ENCODE measurements at places on chromosomes 4 and X. TPM values are rescaled to one million over a fixed set of nuclear protein-coding genes. Genes with fewer than 3 reads are reported as not detected.
A peak's percentile ranks its signal among the peaks of the same experiment; 100 is the strongest.

DNA sequence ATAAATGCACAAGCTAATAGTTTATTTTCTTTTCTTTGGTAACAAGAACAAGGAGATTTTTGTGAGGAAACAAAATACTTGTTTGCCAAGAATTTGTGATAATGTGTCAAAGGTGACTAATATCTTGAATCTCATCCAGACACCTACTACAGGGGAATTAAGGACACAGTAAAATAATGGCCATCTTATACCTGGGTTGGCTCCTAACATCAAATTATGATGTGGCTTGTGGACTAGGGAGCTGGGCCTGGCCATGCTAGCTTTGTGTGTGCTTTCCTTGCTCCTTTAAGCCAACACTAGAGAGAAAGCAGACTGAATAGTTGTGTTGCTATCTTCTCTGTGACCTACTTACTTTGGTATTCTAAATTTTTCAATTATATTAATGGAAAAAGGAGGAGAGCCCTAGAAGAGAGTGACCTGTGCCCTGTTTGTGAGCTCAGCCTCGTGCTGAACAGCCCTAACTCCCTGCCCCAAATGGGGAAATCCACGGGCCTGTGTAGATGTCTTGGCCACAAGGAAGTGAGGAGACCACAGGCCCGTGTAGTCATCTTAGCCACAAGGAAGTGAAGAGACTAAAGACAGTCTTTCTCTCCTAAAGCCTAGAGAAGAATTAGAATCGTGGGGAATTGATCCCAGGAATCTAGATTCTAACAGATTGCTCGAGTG lies 23.3 kb downstream of the ARHGAP24 start:
- H3K4me3 ChIP-seq, result no peak overlapping the region

GRCh38 chr4:52244103-52244775 lies 193.1 kb downstream of the SPATA18 start:
- H3K4me3 ChIP-seq, result no peak overlapping the region
- no peaks in the 10 kb centered on the region for H3K4me1 ChIP-seq
- H3K27ac ChIP-seq, result no peak overlapping the region
- H3K36me3 ChIP-seq, result no peaks in the 10 kb centered on the region
- H3K27me3 ChIP-seq, result no peaks in the 10 kb centered on the region
- DNase-seq, result no peak

DNA sequence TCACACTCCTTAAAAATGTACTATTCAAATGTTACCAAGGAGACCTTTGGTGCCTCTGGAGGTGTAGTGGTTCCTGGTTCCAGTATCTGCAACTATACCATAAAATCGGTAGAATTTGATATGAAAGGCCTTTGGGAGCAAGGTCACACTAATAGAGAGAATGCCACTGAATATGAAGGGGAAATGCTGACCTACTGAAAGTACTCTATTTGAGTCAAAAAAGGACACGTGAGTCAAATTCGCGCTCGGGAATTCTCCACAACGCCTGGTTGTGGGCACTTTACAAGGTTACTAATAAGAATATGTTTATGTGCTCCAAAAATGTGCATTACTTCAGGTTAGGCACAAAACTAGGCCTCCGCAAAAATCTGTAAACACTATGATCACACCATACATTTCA lies 39.5 kb upstream of the RELL1 start:
- H3K36me3 ChIP-seq, result no peaks in the 10 kb centered on the region
- H3K4me3 ChIP-seq, result no peak overlapping the region
- H3K27me3 ChIP-seq, result no peaks in the 10 kb centered on the region
- no peak overlapping the region for H3K27ac ChIP-seq

DNA sequence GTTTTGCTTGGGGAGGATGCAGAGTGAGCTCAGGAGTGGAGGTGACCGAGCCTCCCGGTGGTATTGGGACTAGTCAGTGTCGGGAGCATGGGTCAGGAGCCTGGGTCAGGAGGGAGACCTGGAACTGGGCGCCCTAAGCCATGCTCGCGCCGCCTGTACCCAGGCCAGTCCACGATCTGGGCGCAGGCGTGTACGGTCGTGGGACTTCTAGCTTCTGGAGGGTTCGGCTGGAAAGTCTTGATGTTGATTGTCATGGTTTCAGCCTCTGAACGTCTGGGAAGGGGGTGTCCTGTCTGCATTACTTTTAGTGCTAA lies 244 bp downstream of the EIF2S3 start:
- H3K27ac ChIP-seq, result peak overlapping the region; percentile 91
- H3K27me3 ChIP-seq, result no peaks in the 10 kb centered on the region
- peaks cover 12% of the 10 kb centered on the region for H3K36me3 ChIP-seq
- no peak for DNase-seq
- peaks cover 2% of the 10 kb centered on the region for H3K4me1 ChIP-seq

GRCh38 chrX:33923262-33923661 lies 208.9 kb downstream of the FAM47A start:
- H3K27ac ChIP-seq, result no peak overlapping the region
- no peaks in the 10 kb centered on the region for H3K36me3 ChIP-seq
- H3K27me3 ChIP-seq, result no peaks in the 10 kb centered on the region
- H3K4me1 ChIP-seq, result no peaks in the 10 kb centered on the region
- no peak for DNase-seq

- H3K4me1 ChIP-seq, result peaks cover 7% of the 10 kb centered on the region
- DNase-seq, result no peak
- H3K36me3 ChIP-seq, result peaks cover 46% of the 10 kb centered on the region
Measured at GRCh38 chrX:48703642-48704481, 7.3 kb downstream of the SUV39H1 start.

GRCh38 chr4:77014256-77014655 lies 61.5 kb downstream of the CCNI start:
- no peaks in the 10 kb centered on the region for H3K27me3 ChIP-seq
- peaks cover 18% of the 10 kb centered on the region for H3K4me1 ChIP-seq

DNA sequence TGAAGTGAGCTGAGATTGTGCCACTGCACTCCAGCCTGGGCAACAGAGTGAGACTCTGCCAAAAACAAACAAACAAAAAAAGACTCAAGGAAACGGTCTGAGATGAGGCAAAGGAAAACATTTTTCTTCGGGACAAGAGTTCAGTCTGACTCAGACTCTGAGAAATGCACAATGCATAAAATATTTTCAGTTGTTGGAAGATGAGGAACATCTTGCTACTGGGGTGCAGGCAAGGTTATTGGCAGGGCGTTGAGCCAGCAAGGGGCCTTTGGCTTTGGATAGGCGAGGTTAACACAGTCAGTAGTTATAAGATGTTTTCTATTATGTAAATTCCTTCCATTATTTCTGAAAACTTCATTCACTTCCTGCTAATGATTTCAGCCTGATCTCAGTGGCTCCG lies 96.1 kb upstream of the VCX start:
- H3K36me3 ChIP-seq, result no peaks in the 10 kb centered on the region
- no peaks in the 10 kb centered on the region for H3K27me3 ChIP-seq
- H3K27ac ChIP-seq, result no peak overlapping the region
- H3K4me3 ChIP-seq, result no peak overlapping the region
- H3K4me1 ChIP-seq, result no peaks in the 10 kb centered on the region
- DNase-seq, result no peak

DNA sequence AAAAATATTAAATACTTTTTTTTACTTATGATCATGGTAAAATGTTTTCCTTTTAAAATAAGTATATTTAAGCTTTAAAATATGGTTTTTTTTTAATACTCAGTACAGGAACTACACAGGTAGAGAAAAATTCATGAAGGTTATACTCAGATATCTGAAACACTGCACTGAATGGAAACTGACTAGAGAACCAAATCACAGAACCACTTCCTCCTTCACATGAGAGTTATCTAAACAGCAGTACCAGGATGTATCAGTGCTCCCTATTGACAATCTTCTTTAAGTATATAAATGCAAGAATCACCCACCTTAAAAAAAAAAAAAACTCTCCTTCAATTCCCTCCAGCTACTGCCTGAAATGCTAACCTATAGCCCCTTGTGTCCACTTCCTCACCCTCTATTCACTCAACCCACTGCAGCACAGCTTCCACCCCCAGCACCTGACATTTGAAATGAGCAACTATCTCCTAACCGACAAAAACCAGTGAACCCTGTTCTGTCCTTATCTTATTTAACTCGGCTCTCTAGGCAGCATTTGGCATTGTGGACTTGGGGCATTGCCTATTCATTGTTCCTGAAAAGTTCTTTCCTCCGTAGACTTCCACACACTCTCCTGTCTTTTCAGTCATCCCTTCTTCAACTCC lies 9.1 kb downstream of the SLC7A3 start:
- DNase-seq, result no peak
- no peaks in the 10 kb centered on the region for H3K36me3 ChIP-seq
- no peak overlapping the region for H3K27ac ChIP-seq
- no peak overlapping the region for H3K4me3 ChIP-seq
- H3K4me1 ChIP-seq, result no peaks in the 10 kb centered on the region

DNA sequence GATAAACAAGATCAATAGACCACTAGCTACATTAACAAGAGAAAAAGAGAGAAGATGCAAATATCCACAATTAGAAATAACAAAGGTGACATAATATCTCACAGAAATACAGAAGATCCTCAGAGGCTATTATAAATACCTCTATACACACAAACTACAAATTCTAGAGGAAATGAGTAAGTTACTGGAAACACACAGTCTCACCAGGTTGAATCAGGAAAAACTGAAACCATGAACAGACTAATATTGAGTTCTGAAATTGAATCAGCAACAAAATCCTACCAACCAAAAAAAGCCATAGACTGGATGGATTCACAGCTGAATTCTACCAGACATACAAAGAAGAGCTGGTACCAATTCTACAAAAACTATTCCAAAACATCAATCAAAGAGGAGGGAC lies 211.8 kb upstream of the CPEB2 start:
- peaks cover 7% of the 10 kb centered on the region for H3K27me3 ChIP-seq
- no peak overlapping the region for H3K4me3 ChIP-seq
- H3K36me3 ChIP-seq, result no peaks in the 10 kb centered on the region
- DNase-seq, result no peak

DNA sequence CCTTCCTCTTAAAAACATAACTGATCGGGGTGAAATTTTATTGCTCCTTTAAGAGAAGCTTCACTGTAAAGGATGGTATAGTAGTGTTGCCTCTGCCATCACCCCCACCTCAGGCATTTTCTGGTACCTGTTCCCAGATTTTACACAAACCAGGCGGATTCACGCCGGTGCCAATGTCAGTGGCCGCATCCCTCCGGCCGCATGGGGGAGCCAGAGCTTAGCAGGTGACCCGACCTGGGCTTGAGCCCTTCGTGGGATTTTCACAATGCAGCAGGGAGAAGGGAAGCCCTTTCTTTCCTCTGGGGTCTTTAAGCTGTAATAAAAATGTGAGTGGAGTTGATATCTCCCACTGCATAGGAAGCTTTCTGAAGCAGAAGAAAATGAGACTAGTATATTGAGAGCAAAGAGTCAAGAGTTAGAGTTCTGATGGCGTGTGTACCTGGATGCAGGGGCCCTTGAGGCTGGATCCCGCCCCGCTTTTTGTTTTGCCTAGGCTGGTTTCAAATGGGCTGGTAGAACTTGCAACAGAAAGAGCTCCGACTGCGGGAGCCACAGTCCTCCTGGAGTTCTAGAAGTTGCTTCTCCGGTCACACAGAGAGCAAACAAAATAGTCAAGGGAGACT lies 59.4 kb downstream of the POLR2B start:
- no peaks in the 10 kb centered on the region for H3K36me3 ChIP-seq
- no peak overlapping the region for H3K4me3 ChIP-seq
- H3K27me3 ChIP-seq, result no peaks in the 10 kb centered on the region
- DNase-seq, result no peak
- no peaks in the 10 kb centered on the region for H3K4me1 ChIP-seq
- no peak overlapping the region for H3K27ac ChIP-seq

DNA sequence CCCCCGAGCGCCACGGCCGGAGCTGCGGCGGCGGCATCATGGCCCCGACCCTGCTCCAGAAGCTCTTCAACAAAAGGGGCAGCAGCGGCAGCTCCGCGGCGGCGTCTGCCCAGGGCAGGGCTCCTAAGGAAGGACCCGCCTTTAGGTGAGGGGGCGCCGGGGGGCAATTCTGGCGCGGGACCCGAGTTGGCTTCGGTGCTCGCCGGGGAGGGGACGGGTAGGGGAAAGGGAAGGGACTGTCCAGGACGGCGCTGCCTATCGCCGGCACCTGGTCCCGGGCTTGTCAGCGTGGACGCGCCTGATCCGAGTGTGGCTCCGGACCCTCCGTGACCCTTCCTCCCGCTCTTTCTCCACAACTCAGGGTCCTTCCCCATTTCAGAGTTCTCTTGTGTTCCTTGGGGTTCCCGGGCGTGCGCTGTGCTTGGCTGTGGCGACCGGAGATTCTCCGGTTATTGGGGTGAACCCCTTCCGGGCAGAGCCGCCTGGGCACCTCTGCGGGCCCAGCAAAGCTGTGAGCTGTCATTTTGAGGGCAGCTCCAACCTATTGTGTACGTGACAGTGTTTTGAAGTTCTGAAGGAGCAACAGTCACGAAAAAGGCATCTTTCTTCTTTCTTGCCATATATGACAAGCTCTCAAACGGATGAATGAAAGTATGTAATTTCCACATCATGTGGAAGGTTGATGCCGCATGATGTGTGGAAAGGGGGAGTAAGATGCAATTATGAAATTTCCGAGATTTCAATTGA lies 522 bp downstream of the FNIP2 start:
- peak overlapping the region; percentile 43 for H3K27ac ChIP-seq
- H3K4me1 ChIP-seq, result peaks cover 10% of the 10 kb centered on the region
- peak; percentile 44 for DNase-seq
- H3K27me3 ChIP-seq, result no peaks in the 10 kb centered on the region

- H3K27me3 ChIP-seq, result no peaks in the 10 kb centered on the region
- H3K36me3 ChIP-seq, result no peaks in the 10 kb centered on the region
- H3K27ac ChIP-seq, result peak overlapping the region; percentile 65
Measured at GRCh38 chrX:136146614-136147314, 569 bp upstream of the FHL1 start.

GRCh38 chr4:153521999-153522801 lies 56.0 kb downstream of the TMEM131L start:
- no peaks in the 10 kb centered on the region for H3K27me3 ChIP-seq
- DNase-seq, result peak; percentile 69
- H3K4me3 ChIP-seq, result peak overlapping the region; percentile 25

DNA sequence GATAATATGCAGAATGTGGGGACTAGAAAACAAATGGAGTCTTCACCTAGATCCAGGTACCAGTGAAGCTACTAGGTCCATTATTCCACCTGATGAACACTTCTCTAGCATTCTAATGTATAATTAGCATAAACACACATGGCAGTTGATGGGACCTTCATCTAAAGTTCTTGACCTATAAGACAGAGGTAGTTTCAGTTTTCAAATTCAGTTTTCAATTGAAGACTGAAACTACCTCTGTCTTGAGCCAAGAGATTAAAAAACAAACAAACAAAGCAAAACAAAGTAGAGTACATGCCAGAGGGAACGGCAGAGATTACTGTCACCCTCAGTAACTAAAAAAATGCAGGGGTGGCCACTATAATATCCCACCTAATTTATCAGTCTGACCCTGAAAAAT lies 199.9 kb upstream of the NEIL3 start:
- H3K27ac ChIP-seq, result no peak overlapping the region
- no peak for DNase-seq
- H3K4me1 ChIP-seq, result no peaks in the 10 kb centered on the region
- H3K4me3 ChIP-seq, result no peak overlapping the region
- no peaks in the 10 kb centered on the region for H3K27me3 ChIP-seq

- no peaks in the 10 kb centered on the region for H3K36me3 ChIP-seq
- no peak overlapping the region for H3K4me3 ChIP-seq
- no peaks in the 10 kb centered on the region for H3K27me3 ChIP-seq
Measured at GRCh38 chr4:159483782-159484741, 381.2 kb downstream of the RAPGEF2 start.

Gene MAGEA11
- not detected for total RNA-seq

Gene KLHL2
- 20.6 TPM for total RNA-seq

Gene TKTL2
- not detected for total RNA-seq

Gene GPR50
- total RNA-seq, result not detected

Gene MAGEE2
- not detected for total RNA-seq

Gene CCNA2
- 0.72 TPM for total RNA-seq

Gene MAGEB2
- total RNA-seq, result not detected

Gene GAGE12J
- not detected for total RNA-seq

Gene TBX22
- not detected for total RNA-seq

Gene CXCL9
- total RNA-seq, result not detected

Gene GNRHR
- not detected for total RNA-seq

Gene CTAG1A
- not detected for total RNA-seq

Gene SLC7A11
- 0.41 TPM for total RNA-seq

Gene ITM2A
- 132 TPM for total RNA-seq

Gene PRKG2
- 2.2 TPM for total RNA-seq

Measured in T-cell (primary cell).